IMR-90 (cell line): ENCODE measurements at places on chromosomes 16 and 17.

DNA sequence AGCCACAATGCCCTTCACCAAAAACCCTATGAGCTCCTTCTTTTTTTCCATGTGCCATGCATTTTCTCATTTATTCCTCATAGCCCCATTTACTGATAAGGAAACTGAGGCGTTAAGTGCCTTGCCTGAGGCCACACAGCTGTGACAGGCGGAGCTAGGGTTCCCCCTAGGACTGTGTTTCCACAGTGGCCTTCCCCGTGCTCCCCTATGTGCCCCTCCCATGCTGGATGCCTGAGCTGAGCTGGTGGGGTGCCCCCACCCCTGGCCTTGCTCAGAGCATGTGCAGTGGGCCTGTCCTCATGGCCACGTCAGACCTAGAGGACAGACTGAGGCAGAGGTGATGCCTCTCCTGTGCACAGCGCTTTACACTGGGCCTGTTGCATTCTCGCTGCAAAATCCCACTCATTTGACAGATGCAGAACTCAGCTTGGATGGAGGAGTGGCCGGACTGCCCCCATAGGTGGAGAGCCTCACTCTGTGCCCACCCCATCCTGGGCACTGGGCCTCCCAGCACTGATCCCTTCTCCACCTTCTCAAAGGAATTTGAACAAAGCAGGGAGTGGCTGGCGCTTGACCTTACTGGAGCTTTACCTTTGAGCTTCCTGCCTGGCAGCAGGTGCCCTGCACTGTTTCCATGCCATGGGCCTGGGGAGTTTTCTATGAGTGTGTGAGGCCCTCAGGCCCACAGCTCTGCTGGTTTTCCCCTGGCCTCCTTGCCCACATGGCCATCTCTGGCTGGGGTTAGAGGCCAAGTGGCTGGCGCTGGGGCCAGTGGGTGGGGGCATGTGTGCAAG is 2.6 kb downstream of the MAP2K3 start:
- DNase-seq = no peak

DNA sequence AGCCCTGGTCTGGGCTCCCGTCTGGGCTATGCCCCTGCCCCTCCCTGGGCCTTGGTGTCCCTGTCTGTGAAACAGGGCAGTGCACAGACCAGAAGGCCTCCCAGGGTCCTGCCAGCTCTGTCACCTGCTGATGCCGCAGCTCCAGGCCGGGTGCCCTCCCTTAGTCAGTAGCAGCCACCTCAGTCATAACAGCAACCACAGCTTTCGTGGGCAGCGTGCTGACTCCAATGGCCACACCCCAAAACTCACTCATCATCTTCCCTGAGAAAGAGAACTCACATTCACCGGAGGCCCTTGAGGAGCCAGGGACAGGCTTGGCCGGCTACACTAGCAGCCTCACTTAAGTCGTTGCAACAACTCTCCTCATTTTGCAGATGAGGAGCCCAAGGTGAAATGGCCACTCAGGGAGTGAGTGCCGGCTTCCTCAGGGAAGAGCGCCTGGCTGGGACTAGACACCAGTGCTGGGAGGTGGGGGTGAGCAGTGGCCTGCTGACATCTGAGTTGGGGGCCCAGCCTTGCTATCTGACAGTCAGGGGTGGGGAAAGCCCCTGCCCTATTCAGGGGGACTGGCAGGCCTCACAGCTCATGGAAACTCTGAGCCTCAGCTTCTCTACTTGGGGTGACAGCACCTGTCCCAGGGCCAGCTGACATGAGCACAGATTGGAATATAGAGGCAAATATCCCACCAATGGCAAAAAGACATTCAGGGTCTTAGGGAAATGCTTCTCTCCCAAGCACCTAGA is 22.6 kb downstream of the SLC5A10 start:
- peak; percentile 40 for DNase-seq

GRCh38 chr17:80285237-80285920 is 24.7 kb downstream of the RNF213 start:
- no peak for DNase-seq

GRCh38 chr17:34820248-34820801 is 140.9 kb downstream of the CCT6B start:
- no peak for DNase-seq

GRCh38 chr17:81371910-81372760 is 23.1 kb upstream of the BAHCC1 start:
- DNase-seq = peak; percentile 48
